Osteoblast (primary cell): ENCODE measurements at places on chromosomes 3 and 15. TPM values are rescaled to one million over a fixed set of nuclear protein-coding genes. Genes with fewer than 3 reads are reported as not detected.

The CLRN1 gene
- total RNA-seq: not detected in 2 replicates

DNA sequence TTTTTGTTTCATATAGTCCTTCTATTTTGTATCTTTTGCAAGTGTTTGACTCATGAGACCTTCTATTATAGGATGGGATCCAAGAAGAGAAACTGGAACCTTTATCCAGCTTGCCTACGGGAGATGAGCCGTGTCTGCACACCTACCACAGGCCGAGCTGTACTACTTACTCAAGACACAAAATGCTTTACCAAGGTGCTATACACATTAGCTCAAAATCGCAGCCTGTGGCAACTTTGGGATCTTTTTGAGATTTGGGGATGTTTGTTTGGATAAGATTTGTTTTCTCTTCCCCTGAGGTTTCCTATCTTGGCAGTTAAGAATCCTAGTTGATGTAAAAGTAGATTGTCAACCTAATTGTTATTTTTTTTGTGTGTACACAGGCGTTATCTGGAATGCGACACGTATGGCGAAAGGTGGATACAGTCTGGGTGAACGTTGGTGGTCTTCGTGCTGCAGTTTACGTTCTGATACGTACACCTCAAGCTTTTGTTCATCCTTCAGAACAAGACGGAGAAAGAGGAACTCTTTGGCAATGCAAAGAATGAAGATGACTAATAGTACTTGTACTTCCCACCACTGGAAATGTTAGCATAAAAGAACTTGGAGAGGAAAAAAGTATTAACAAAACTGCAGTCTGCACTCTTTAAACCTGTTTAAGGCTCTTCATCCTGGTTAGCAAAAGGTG is 13.1 kb upstream of the SETD5 start:
- H3K4me3 ChIP-seq: no peak overlapping the region
- no peak overlapping the region for H3K27ac ChIP-seq
- H3K27me3 ChIP-seq: no peaks in the 10 kb centered on the region
- peaks cover 3% of the 10 kb centered on the region for H3K4me1 ChIP-seq
- peaks cover 80% of the 10 kb centered on the region for H3K36me3 ChIP-seq

The ADAMTS17 gene
- total RNA-seq: under 0.01 and 0.29 TPM in 2 replicates

DNA sequence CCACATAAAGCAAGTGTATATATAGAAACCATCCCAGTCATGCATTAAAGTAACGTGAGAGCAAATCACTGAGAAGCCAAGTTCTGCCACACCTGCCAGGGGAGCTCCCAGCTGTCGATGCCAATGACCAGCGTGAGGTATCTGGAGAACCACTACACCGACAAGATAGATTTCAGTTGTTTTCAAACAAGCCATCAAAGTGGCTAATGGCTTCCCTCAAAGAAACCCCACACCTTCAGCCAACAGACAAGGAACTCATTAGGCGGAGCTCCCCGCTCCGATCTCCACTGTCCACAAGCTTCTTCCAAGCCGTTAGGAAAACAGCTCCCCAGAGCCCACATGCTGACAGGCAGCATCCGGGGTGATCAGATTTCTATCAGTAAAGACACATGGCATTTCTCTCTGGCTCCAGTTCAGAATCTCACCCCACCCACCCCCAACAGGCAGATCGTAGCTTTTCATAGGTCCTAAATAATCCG is 54.2 kb upstream of the SPATA12 start:
- no peak for DNase-seq
- H3K4me3 ChIP-seq: no peak overlapping the region
- peaks cover 28% of the 10 kb centered on the region for H3K4me1 ChIP-seq
- H3K27me3 ChIP-seq: no peaks in the 10 kb centered on the region

- H3K27ac ChIP-seq: no peak overlapping the region
- H3K27me3 ChIP-seq: no peaks in the 10 kb centered on the region
- no peaks in the 10 kb centered on the region for H3K36me3 ChIP-seq
- no peak overlapping the region for H3K4me3 ChIP-seq
Measured at GRCh38 chr3:36681867-36682266, 82.5 kb downstream of the DCLK3 start.

DNA sequence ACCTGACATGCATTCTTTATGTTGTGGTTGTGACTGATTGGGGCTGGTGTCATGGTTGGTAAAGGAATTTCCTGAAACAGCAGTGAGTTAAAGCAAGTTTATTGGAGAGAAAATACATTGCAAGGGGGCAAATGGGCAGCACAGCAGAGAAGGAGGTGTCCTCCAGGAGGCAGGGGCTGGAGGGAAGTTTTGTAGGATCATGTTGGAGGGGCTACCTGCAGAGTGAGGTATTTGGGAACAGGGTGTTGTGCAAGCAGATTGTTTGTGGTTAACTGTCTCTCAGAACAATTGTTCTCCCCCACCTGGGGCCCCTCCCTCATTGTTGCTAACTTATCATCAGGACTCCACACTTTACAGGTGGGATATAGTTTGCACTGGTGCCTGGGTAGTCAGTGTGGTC is 196.0 kb downstream of the NSUN3 start:
- no peaks in the 10 kb centered on the region for H3K4me1 ChIP-seq
- H3K27ac ChIP-seq: no peak overlapping the region
- no peak for DNase-seq

GRCh38 chr3:183233966-183234365 is 19.1 kb upstream of the B3GNT5 start:
- DNase-seq: no peak
- H3K36me3 ChIP-seq: no peaks in the 10 kb centered on the region
- H3K4me1 ChIP-seq: no peaks in the 10 kb centered on the region
- no peaks in the 10 kb centered on the region for H3K27me3 ChIP-seq

DNA sequence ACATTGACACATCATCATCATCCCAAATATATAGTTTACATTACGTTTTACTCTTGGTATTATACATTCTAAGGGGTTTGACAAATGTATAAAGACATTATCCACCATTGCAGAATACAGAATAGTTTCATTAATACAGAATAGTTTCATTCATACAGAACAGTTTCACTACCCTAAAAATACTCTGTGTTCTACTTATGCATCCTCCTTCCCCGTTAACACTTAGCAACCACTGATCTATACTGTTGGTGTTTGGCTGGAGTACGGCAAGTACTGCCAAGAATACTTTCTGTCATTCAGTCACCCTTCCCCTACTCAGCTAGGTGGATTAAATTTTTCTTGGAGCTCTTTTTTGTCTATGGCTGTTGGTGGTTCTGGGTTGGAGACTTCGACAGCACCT is 33.4 kb downstream of the LEKR1 start:
- DNase-seq: no peak
- no peaks in the 10 kb centered on the region for H3K36me3 ChIP-seq
- H3K4me1 ChIP-seq: no peaks in the 10 kb centered on the region
- no peak overlapping the region for H3K4me3 ChIP-seq

- peaks cover 21% of the 10 kb centered on the region for H3K4me1 ChIP-seq
- H3K4me3 ChIP-seq: no peak overlapping the region
- no peaks in the 10 kb centered on the region for H3K27me3 ChIP-seq
- no peaks in the 10 kb centered on the region for H3K36me3 ChIP-seq
Measured at GRCh38 chr3:10552631-10552943, 47.2 kb upstream of the ATP2B2 start.

- no peak for DNase-seq
- no peak overlapping the region for H3K27ac ChIP-seq
- no peak overlapping the region for H3K4me3 ChIP-seq
- H3K27me3 ChIP-seq: peaks cover 3% of the 10 kb centered on the region
- no peaks in the 10 kb centered on the region for H3K4me1 ChIP-seq
- no peaks in the 10 kb centered on the region for H3K36me3 ChIP-seq
Measured at GRCh38 chr3:127959873-127960272, 44.8 kb downstream of the KBTBD12 start.

The CMTM8 gene
- 1.4 and 4.4 TPM in 2 replicates for total RNA-seq

- no peaks in the 10 kb centered on the region for H3K4me1 ChIP-seq
- H3K27me3 ChIP-seq: no peaks in the 10 kb centered on the region
- H3K27ac ChIP-seq: no peak overlapping the region
- peak; percentile 70 for DNase-seq
Measured at GRCh38 chr3:66797889-66798560, 200.1 kb upstream of the KBTBD8 start.

DNA sequence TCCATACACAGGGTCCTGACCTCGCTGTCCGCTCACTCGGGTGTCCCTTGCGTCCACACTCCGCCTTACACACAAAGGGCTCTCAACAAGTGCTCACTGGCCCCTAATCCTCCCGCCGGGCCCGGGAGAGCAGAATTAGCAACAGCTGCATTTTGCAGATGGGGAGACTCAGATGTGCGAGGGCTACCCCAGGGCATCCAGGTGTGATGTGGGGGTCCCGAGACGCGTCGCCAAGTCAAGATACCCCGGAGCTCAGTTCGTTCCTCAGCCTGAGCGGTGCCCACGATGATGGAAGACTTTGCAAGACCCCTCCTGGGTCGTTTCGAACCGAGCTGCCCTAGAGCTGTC is 14.9 kb upstream of the WNT7A start:
- no peaks in the 10 kb centered on the region for H3K36me3 ChIP-seq
- no peak for DNase-seq
- peaks cover 9% of the 10 kb centered on the region for H3K4me1 ChIP-seq

DNA sequence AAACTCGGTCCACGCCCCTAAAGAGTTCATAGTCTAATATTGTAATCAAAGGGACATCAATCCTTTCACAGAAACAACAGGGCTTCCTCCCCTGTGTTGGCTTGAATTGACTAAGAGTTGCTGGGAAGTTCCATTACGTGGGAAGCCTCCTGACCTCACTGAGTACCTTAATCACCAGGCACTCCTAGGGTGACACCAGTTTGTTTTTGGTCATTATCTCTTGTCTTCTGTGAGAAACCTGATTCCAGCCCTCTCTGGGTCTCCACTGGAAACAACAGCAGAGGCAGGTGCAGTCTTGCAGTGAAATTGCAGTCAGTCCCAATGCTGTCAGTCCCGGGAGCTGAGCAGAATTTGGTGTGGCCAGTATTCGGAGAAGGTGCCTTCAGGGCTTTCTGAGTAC is 55.4 kb downstream of the BOC start:
- no peaks in the 10 kb centered on the region for H3K27me3 ChIP-seq
- DNase-seq: no peak
- no peaks in the 10 kb centered on the region for H3K36me3 ChIP-seq
- no peak overlapping the region for H3K4me3 ChIP-seq
- H3K27ac ChIP-seq: no peak overlapping the region

The VEPH1 gene
- 23.2 and 25.3 TPM in 2 replicates for total RNA-seq

- peaks cover 3% of the 10 kb centered on the region for H3K4me1 ChIP-seq
- H3K4me3 ChIP-seq: no peak overlapping the region
- H3K36me3 ChIP-seq: no peaks in the 10 kb centered on the region
- no peak for DNase-seq
Measured at GRCh38 chr15:71715914-71716313, 94.4 kb upstream of the NR2E3 start.

- DNase-seq: no peak
- no peaks in the 10 kb centered on the region for H3K27me3 ChIP-seq
- H3K4me1 ChIP-seq: peaks cover 18% of the 10 kb centered on the region
- H3K4me3 ChIP-seq: no peak overlapping the region
- no peaks in the 10 kb centered on the region for H3K36me3 ChIP-seq
Measured at GRCh38 chr3:107959550-107960154, 131.2 kb downstream of the CD47 start.

The CKMT1B gene
- not detected in 2 replicates for total RNA-seq

DNA sequence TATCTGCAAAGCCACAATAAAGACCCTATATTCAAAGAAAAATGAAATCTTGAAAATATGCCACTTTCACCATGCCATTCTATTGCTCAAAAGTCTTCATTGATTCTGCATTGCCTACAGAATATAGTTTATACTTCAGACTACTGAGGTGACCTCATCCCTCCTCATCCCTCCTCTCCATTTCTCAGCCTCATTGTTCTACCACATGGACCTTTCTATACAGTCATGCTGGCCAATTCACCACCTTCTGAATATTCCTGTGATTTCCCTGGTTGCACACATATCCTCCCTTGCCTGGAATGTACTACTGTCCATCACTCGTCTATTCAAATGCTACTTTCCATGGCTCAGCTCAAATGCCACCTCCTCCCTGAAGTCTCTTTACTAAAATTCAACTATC is 3.5 kb upstream of the COL8A1 start:
- peak; percentile 74 for DNase-seq
- no peaks in the 10 kb centered on the region for H3K36me3 ChIP-seq
- H3K27ac ChIP-seq: no peak overlapping the region
- peaks cover 19% of the 10 kb centered on the region for H3K4me1 ChIP-seq
